ENCODE measurements at places on chromosomes 7 and 10.
A peak's percentile ranks its signal among the peaks of the same experiment; 100 is the strongest.

GRCh38 chr10:80526218-80526617 lies 11.5 kb upstream of the SH2D4B start:
- DNase-seq: no peak

- DNase-seq: no peak
These were observed 115.1 kb downstream of the PON1 start for GRCh38 chr7:95209276-95209675.

DNA sequence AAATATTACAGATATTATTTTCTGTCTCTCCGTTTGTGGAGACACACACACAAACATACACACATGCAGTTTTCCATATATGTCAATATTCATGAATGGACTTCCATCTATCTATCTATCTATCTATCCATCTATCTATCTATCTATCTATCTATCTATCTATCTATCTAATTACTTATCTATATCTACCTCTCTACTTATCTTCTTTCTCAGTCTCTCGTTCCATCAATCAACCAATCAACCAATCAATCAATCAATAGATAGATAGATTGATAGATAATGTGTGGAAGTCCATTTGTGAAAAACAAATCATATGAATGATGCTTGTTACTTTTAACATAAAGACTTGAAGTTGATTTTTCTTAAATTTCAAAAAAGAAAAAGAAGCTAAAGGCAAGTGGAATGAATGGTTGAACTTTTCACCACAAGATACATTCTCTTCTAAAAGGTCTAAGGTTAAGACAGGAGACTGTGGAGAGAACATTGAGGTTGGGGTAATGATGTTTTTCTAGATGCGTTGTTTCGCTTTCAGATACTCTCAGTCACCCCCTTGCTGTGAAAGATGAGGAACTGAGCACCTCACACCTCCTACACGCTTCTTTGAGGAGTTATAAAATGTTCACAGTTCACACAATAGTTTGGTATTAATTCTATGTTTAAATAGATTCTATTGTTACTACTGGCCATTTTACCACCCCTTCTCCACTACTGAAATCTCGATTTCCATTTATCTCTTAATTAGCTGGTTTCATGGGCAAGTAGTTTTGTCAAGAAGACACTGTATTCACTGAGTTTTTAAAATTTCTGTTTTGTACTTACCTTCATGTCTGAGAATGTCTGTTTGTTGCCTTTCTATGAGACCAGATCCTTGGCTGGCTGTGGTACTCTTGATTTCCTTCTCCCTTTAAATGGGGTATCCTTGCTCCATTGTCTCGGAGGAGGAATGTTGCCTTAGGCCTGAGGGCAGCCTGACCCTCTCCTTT lies 114.1 kb downstream of the EMX2 start:
- DNase-seq: no peak

DNA sequence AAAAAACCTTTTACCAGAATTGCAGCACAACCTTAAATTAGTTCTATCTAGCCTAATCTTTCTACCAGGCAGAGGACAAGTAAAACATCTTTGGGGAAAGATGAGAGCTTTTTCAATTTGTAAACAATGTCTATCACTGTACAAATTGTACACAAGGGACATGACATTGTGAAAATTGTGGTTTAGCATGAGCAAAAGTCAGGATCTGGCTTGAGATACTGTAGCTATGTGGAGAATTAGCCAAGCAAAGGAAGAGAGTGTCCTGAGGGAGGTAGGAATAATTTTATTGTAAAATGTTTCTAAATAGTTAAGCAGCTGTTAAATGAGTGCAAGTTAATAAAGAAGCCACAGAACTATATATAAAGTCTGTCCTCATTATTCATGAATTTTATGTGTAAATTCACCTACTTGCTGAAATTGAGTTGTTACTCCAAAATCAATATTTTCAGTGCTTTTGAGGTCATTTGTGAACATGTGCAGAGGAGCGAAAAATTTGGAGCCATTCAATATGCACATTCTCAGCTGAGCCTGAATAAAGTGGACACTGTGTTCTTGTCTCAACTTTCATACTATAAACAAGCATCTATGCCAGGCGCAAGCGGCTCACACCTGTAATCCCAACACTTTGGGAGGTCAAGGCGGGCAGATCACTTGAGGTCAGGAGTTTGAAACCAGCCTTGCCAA lies 42.8 kb upstream of the POM121L12 start:
- DNase-seq: no peak

DNA sequence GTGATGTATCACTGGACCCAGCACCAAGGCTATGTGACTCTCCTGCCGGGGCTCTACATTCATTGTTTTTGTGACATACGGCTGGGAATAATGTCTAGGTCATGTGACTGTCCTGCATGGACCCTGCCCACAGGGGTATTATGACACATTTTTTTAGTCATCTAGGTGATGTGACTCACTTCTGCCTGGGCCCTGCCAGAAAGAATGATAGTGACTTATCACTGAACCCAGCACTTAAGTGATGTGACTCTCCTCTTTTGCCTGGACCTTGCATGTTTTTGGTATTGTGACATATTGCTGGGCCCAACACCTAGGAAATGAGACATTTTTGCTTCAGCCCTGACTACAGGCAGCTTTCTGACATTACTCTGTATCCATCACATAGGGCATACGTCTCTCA lies 51.1 kb upstream of the ZNF107 start:
- DNase-seq: no peak

DNA sequence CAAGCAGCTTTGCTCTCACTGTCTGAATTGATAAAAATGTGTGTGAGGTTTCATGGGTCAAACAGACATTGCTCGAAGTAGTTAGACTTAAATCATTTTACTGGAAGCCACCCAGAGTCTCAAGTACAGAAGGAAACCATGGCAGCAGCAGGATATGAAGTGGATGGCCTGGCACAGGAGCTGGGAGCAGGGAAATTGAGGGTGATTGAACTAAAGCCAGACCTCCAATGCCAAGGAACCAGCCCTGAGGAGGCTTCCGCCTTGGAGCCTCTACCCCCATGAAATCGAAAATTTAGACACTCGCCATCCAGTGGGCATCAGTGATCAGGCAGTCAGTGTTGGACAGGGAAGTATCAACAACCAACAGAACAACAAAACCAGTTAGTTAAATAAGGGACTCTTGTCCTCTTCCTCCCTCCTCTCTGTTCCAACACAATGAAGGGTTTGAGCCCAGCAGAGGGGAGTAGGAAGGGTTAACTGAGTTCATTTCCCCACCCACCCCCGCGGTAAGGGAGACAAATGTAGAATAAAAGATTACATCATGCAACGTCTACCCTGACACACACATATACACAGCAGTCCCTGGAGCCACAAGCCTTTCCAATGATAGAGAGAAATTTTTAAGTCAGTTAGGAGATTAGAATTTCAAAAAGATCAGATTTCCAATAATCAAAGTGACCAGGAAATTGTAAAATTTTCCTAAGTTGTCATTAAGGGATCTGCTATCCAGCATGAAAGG lies 156.3 kb downstream of the SLC16A9 start:
- no peak for DNase-seq

DNA sequence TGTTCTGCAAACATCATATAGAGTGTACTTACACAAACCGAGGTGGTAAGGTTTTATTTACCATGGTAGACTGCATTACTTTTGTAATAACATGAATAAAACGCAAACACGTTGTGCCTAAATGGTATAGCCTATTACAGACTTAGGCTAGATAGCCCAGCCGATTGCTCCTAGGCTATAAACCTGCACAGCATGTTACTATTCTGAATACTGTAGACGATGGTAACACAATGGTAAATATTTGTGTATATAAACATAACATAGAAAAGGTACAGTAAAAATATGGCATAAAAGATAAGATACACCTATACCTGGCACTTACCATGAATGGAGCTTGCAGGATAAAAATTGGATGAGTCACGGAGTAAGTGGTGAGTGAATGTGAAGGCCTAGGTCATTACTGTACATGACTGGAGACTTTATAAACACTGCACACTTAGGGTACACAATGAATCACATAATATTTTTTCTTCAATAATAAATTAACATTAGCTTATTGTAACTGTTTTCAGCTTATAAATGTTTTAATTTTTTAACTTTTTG lies 16.3 kb downstream of the AKR1D1 start:
- no peak for DNase-seq

GRCh38 chr7:51249187-51249945 lies 67.2 kb downstream of the COBL start:
- DNase-seq: peak; percentile 53

DNA sequence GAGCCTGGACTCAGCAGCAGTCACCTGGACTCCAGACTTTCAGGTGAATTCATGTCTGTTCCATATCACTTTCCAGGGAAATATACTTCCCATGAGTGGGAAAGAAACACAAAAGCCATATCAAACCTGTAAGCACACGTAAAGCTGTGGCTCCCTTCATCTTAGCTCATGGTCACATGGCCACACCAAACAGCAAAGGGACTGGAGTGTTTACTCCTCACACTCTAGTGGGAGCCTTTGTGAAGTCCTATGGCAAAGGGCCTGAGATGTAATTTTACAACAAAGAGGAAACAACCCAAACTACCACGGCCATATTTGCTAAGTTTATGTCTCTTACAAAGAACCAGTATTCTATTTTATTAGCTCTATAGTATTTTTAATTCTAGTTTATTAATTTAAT lies 16.3 kb downstream of the SFTPA1 start:
- no peak for DNase-seq

- DNase-seq: no peak
These were observed 106.4 kb downstream of the ELMO1 start for GRCh38 chr7:37342176-37342687.

GRCh38 chr7:21414795-21415393 lies 13.0 kb upstream of the SP4 start:
- no peak for DNase-seq

- DNase-seq: no peak
These were observed 87.0 kb downstream of the IPMK start for GRCh38 chr10:58180666-58181065.

- no peak for DNase-seq
These were observed 126.4 kb upstream of the CCDC6 start for GRCh38 chr10:60032723-60033122.
